ENCODE measurements at places on chromosomes 1 and 21.

GRCh38 chr1:43949678-43950077, 2.9 kb downstream of the IPO13 start:
- no peak for DNase-seq

DNA sequence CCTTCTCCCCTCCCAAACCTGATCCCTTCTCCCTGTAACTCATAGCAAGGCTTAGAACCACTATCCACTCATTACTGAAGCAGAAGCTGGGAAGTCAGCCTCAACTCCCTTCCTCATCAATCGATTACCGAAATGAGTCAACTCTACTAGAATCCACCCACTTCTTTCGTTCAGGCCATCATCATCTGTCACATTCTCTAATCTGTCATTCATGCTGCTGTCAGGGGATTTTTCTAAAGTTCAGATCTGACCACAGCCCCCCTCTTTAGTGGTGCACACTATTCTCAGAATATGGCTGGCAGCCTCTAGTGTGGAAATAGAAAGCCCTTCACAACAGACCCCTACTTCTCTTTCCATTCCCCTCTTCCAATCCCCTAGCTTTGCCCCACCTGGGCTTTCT, 5.1 kb downstream of the NT5C1A start:
- DNase-seq: no peak

DNA sequence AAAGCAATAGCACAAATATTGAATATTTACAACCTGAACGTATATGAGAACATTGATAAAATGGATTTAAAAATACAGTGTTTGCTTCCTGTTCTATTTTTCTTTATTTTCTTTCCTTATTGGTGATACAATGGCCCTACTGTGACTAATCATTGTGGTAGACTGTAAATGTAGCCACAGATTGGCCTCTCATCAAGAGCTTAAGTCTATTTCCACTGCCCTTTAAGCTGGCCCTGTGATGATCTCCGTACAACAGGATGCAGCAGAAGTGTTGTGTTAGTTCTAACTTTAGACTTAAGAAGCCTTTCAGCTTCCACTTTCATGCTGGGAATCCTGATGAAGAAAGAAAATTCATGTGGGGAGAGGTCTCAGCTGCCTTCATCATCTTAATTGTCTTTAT, 285.6 kb upstream of the B3GALT2 start:
- no peak for DNase-seq

DNA sequence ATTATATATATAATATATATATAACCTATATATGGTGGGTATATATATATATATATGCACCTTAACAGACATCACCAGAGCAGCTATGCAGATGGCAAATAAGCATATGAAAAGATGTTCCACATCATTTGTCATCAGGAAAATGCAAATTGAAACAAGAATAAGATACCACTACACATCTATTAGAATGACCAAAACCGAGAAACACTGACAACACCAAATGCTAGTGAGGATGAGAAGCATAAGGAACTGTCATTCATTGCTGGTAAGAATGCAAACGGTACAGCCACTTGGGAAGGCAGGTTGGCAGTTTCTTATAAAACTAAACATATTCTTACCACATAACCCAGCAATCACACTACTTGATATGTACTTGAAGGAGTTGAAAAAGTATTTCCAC, 219.8 kb upstream of the PRMT6 start:
- DNase-seq: no peak

GRCh38 chr1:155379631-155380090, 59.0 kb downstream of the RUSC1 start:
- DNase-seq: peak; percentile 25

- DNase-seq: no peak
Observed at GRCh38 chr1:115107516-115108260, 18.4 kb upstream of the TSPAN2 start.

GRCh38 chr1:24233684-24234600, 46.9 kb upstream of the IFNLR1 start:
- no peak for DNase-seq

DNA sequence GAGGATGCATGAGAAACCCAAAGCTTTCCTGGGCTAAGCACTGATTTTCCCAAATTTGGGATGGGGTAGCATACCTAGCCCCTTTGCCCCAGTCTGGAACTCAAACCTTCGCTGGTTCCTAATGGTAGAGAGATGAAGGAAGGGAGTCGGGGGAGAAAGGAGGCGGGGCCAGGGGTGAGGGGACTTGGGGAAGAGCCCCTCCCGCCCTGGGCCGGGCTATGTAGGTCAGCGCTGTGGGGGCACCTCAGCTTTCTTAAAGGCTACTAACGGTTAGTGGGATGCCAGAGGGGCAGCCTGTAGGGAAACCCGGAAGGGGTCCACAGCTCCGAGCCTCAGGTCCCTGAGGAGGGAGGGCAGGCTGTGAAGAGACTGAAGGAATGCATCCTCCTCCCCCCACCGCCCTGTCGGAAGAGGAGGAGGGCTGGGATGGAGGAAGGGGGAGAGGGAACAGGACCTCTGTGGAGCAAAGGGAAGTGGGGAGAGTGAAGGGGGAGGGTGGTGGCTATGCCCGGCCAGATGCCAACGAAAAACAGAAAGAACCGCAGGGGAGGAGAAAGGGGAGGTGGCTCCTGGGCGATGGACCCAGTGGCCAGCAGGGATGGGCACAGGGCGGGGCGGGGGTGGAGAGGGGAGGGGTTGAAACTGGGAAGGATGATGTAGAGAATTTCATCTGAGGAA, 1.3 kb downstream of the CADM3 start:
- DNase-seq: no peak

DNA sequence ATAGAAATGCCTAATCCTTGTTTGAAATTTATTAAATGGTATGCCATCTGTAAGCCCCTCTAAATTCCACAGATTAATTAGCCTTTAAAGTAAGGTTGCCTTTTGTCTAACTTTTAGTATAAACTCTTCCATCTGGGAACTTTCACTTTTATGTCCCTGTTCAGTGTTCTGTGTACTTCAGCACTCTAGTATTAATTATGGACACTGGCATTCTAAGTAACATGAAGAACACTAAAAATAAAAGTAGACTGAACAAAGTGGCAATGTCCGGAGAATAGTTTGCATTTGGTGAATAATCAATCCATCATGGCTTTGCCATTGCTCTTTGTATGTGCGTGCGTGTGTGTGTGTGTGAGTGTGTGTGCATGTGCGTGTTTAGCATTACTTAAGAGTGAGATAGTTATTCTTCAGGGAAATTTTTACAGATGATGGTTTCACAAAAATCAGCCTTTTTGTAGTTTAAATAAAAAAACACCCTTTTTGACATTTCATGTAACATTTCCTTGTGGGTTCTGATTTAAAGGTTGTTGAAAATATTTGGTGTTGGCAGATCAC, 51.1 kb downstream of the ATF6 start:
- DNase-seq: no peak

- no peak for DNase-seq
Observed at GRCh38 chr1:85195703-85196102, 5.1 kb downstream of the SYDE2 start.

GRCh38 chr21:45429221-45430175, 24.5 kb downstream of the COL18A1 start:
- no peak for DNase-seq

GRCh38 chr1:223227031-223227430, 84.0 kb upstream of the TLR5 start:
- no peak for DNase-seq

DNA sequence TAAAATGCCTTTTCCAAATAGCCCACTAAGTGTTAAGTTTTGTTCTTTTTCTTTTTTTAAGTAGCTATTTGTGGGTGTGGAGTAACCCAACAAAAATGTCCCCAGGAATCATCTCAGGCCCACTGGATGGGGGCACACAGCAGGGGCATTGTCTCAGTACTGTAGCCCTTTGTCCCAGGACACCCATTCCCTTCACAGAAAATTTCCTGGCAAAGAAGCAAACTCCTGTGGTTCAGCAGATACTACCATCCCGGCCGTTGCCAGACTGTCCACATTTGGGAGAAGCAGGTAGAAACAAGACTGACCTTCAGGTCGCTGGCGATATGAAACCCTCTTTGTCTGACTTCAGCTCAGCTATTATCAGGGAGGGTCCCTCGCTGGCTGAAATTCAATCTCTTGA, 23.7 kb upstream of the SRRM1 start:
- peak; percentile 89 for DNase-seq

Measured in globus pallidus (tissue), 1 donor.